ENCODE measurements at places on chromosomes 2 and 18. TPM values are rescaled to one million over a fixed set of nuclear protein-coding genes. Genes with fewer than 3 reads are reported as not detected.

DNA sequence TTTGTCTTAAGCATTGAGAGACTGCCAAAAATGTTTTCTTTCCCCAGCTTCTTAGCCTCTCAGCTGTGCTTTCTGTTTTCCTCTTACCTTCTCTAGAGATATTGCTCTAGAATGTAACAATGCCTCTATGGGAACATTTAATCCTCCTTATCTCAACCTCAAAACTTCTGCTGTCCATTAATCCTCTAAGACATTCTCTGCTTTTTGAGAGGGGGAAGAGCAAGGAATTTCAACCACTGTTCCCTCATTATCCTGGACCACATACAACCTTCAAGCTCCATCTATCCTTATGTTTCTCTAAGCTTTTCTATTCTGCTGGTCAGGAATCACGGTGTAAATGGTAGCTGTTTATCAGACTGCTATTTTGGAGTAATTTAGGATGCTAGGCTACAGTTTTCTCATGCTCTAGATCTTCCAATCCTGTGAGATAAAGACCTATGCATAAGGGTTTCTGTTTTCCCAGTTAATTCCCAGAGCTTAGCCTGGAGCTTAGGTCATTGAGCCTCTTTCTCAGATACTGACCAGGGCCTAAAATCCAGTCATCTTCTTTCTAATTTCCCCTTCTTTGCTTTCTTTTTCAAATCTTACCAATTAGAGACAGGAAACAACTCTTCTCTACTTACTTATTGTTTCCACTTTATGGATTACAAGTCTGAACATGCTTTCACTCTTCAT is 282.0 kb downstream of the CALCRL start:
- DNase-seq, result no peak
- H3K27me3 ChIP-seq, result no peaks in the 10 kb centered on the region
- H3K4me1 ChIP-seq, result no peaks in the 10 kb centered on the region
- no peaks in the 10 kb centered on the region for H3K36me3 ChIP-seq
- H3K4me3 ChIP-seq, result no peak overlapping the region

GRCh38 chr2:217293607-217294006 is 433.7 kb upstream of the TNP1 start:
- peaks cover 18% of the 10 kb centered on the region for H3K4me1 ChIP-seq
- no peak overlapping the region for H3K27ac ChIP-seq
- H3K36me3 ChIP-seq, result no peaks in the 10 kb centered on the region
- H3K4me3 ChIP-seq, result no peak overlapping the region
- no peak for DNase-seq

- no peaks in the 10 kb centered on the region for H3K36me3 ChIP-seq
- H3K27ac ChIP-seq, result peak overlapping the region; percentile 28
- H3K27me3 ChIP-seq, result no peaks in the 10 kb centered on the region
- H3K4me3 ChIP-seq, result no peak overlapping the region
Measured at GRCh38 chr2:9336576-9337314, 86.6 kb downstream of the ITGB1BP1 start.

DNA sequence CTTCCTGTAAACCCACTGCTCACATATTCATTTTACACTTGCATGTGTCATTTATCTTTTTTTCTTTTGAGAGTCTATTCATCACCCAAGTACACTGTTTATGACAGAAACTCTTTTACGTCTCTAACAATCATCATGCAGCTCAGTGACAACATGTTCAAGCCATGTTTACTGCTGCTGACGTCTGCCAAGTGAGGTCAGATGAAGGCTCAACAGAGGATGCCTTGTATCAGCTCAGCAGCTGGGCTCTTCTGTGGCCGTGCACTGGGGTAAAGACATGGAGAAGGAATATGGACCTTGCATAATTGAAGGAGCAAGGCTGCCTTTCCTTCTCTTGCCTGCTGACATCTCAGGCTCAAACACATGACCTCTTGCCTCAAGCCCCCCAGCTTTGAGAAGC is 99.6 kb downstream of the ADD2 start:
- H3K27me3 ChIP-seq, result no peaks in the 10 kb centered on the region
- H3K36me3 ChIP-seq, result no peaks in the 10 kb centered on the region
- no peaks in the 10 kb centered on the region for H3K4me1 ChIP-seq
- H3K27ac ChIP-seq, result no peak overlapping the region

GRCh38 chr18:62027914-62028520 is 135.2 kb upstream of the RNF152 start:
- no peaks in the 10 kb centered on the region for H3K36me3 ChIP-seq
- H3K27ac ChIP-seq, result no peak overlapping the region
- no peak overlapping the region for H3K4me3 ChIP-seq
- DNase-seq, result no peak

GRCh38 chr2:43327119-43327518 is 100.7 kb upstream of the ZFP36L2 start:
- peaks cover 48% of the 10 kb centered on the region for H3K4me1 ChIP-seq
- no peak for DNase-seq
- H3K27me3 ChIP-seq, result no peaks in the 10 kb centered on the region
- no peak overlapping the region for H3K27ac ChIP-seq

DNA sequence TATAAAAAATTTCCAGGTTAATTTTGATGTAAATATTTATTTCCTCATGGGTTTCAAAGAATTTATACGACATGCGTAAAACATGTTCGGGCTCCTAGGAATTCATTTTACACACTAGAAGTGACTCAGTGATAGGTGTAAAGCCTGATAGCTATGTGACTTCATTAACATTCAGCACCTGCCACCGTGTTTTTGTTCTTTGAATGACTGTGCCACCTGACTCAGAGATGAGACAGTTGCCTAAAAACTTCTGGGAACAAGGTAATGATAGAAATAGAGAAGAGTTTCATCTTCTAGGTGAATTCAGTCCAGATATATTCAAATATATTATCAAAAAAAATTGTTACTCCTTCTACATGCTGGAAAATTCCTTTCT is 10.0 kb downstream of the IL1R2 start:
- H3K4me3 ChIP-seq, result no peak overlapping the region
- no peak overlapping the region for H3K27ac ChIP-seq
- H3K4me1 ChIP-seq, result no peaks in the 10 kb centered on the region
- no peak for DNase-seq

- peaks cover 15% of the 10 kb centered on the region for H3K4me1 ChIP-seq
- no peaks in the 10 kb centered on the region for H3K27me3 ChIP-seq
- no peak for DNase-seq
- peaks cover 31% of the 10 kb centered on the region for H3K36me3 ChIP-seq
- no peak overlapping the region for H3K27ac ChIP-seq
Measured at GRCh38 chr18:10481831-10482230, 27.4 kb downstream of the APCDD1 start.

GRCh38 chr2:78676921-78677696 is 348.4 kb upstream of the REG3G start:
- no peaks in the 10 kb centered on the region for H3K27me3 ChIP-seq
- H3K4me1 ChIP-seq, result no peaks in the 10 kb centered on the region
- H3K4me3 ChIP-seq, result no peak overlapping the region
- no peak for DNase-seq

DNA sequence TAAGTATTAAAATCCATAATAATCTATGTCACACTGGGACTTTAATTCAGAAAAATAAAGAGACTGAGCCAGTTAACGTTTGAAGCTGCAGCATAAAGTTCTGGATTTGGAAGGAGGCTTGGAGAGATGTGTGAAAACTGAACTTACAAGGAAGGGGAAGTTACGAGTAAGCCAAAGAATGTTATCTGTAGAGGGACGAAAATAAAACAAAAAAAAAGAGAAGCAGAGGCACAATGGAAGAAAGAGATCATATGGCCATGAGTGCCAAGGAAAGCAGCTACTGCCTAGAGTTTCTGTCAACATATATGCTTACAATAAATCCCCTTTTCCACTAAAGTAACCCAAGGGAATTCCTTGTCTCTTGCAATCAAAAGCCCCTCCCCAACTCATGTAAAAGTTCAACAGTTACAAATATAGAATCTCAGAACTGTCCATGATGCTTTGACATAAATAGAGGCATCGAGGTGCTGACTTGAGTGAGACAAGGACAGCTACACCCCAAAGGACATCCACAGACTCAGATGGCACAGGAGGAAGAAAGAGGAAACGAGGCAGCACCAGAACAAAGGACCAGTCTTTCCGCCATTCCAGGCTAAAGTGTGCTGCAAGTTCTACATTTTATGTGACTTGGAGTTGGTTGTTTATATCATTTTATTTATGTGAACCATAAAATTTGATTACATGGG is 16.1 kb upstream of the ARL5A start:
- H3K36me3 ChIP-seq, result no peaks in the 10 kb centered on the region
- no peaks in the 10 kb centered on the region for H3K27me3 ChIP-seq
- H3K4me1 ChIP-seq, result peaks cover under 1% of the 10 kb centered on the region
- no peak overlapping the region for H3K27ac ChIP-seq

DNA sequence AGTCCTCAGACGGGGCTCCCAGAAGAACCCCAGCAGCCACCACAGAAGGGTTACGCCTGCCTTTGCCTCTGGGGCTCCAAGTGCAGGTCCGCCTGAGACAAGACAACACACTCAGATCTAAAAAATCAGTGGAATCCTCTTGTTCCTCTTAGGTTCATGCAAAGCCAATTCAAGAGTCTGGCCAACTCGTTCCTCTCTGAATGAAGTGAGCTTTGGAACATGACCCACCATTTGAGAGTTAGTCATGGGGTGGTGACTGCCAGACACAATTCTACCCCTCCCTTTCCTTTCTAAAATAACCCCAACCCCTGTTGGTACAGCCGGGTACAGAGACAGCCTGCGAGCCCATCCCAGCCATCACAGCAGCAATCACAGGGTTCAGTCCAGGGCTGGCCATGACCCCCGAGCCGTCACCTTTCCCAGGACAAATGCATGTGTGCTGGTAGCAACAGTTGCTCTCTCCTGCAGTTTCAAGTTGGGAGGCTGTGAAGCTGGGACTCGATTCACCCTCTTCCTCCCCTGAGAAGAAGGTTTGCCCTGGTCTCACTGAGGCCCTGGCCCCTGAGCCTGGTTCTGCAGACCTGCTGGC is 183.1 kb upstream of the SH3BP4 start:
- no peak for DNase-seq
- no peak overlapping the region for H3K27ac ChIP-seq
- no peaks in the 10 kb centered on the region for H3K36me3 ChIP-seq
- H3K4me1 ChIP-seq, result no peaks in the 10 kb centered on the region
- no peak overlapping the region for H3K4me3 ChIP-seq

DNA sequence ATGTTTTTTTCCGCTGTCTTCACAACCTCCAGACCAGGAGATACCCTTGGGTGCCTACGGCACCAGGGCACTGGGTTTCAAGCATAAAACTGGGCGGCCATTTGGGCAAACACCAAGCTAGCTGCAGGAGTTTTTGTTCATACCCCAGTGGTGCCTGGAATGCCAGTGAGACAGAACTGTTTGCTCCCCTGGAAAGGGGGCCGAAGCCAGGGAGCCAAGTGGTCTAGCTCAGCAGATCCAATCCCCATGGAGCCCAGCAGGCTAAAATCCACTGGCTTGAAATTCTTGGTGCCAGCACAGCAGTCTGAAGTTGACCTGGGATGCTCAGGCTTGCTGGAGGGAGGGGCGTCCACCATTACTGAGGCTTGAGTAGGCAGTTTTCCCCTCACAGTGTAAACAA is 265.3 kb upstream of the ZEB2 start:
- H3K27ac ChIP-seq, result no peak overlapping the region
- no peaks in the 10 kb centered on the region for H3K36me3 ChIP-seq
- H3K4me3 ChIP-seq, result no peak overlapping the region
- no peaks in the 10 kb centered on the region for H3K27me3 ChIP-seq
- no peaks in the 10 kb centered on the region for H3K4me1 ChIP-seq

- no peaks in the 10 kb centered on the region for H3K4me1 ChIP-seq
- no peaks in the 10 kb centered on the region for H3K27me3 ChIP-seq
- H3K4me3 ChIP-seq, result no peak overlapping the region
- H3K27ac ChIP-seq, result no peak overlapping the region
- H3K36me3 ChIP-seq, result no peaks in the 10 kb centered on the region
Measured at GRCh38 chr2:3827673-3828575, 124.5 kb downstream of the DCDC2C start.

DNA sequence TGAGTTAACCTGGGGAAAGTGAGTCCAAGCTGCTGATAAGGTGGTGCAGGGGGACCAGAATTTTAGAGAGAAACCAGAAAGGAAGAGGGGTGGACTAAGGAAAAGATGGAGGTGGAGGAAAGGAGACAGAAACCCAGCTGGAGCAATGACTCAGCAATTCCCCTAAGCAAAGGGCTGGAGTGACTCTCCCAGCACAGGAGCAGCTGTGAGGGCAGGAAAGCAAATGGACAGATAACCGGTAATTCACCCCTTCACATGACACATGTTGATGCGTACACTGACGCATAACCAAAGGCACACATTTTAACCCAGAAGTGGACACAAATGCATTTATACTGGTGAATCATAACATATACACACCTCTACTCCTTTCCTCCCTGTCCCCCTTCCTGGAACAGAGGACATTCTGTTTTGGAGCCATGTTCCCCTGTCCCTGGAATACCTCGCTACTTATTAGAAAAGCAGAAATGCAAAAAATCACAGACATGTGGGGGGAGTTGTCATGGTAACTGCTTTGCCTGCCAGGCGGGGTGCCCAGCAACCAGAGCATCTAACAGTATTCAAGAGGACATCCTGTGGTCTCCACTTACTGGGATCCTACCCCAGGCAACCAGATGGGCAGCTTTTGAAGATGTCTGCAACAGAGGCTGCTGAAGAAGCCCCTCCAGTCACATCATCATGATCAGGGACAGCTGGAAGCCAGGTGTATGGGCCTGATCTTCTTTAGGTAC is 4.7 kb downstream of the CDK5R2 start:
- no peaks in the 10 kb centered on the region for H3K36me3 ChIP-seq
- H3K27me3 ChIP-seq, result peaks cover 44% of the 10 kb centered on the region
- no peak overlapping the region for H3K4me3 ChIP-seq
- no peak overlapping the region for H3K27ac ChIP-seq
- peaks cover 28% of the 10 kb centered on the region for H3K4me1 ChIP-seq

DNA sequence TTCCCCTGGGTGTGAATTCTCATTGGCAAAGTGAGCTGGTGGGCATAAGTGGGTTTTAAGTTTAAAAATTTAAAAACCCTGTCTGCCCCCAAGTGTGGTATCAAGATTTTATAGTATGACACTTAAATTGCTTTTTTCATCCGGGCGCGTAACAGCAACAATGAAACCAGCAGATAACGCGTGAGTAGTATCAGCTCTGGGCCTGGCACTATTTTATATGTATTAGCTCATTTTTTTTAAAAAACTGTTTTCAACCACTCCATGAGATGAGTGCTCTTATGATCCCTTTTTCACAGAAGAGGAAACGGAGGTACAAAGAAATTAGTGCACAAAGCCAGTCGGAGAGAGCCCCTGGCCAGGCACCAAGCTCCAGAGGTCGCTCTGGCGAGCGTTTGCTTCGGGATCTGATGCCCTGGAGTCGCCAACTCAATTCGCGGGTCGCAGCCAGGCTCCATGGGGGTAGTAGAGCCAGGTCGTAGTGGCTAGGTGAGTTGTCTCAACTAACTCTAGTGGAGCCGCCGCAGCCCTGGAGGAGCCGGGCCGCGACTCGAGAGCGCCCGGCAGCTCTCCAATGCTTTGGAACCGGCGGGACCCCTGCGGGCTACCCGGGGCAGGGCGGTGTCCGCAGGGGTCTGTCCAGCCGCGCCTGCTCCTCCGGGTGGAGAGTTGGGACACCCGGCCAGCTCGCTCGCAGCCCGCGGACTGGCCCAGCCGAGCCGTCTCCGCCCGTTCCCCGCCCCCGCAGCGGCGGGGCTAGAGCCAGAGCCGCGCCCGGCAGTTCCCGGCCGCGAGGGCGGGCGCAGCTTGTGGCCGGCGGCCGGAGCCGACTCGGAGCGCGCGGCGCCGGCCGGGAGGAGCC is at the start of gene IL1R1:
IL1R1 (plus strand) TSS at position 777 of the 859 bp plus-strand sequence. CDS start 14,979 bp downstream, outside the sequence.
- peaks cover 22% of the 10 kb centered on the region for H3K4me1 ChIP-seq
- DNase-seq, result peak; percentile 84
- peaks cover 22% of the 10 kb centered on the region for H3K36me3 ChIP-seq

Gene HOXD1
- not detected for total RNA-seq

Gene ATOH8
- total RNA-seq, result 2.3 TPM

Gene RGPD4
- total RNA-seq, result not detected

Gene OTOF
- not detected for total RNA-seq

Gene COL4A3
- 2.9 TPM for total RNA-seq

Gene LOXL3
- 1.2 TPM for total RNA-seq

Gene CTNNA2
- total RNA-seq, result not detected

Gene CDH19
- 25.4 TPM for total RNA-seq
